ENCODE measurements at places on chromosomes 12 and 14.
A peak's percentile ranks its signal among the peaks of the same experiment; 100 is the strongest.

GRCh38 chr12:89838833-89839232, 130.2 kb upstream of the ATP2B1 start:
- no peak for DNase-seq

GRCh38 chr14:106841701-106842100, 1315.3 kb downstream of the TMEM121 start:
- DNase-seq = no peak

- DNase-seq = no peak
These were observed 224.5 kb upstream of the FOXG1 start for GRCh38 chr14:28542040-28542439.

DNA sequence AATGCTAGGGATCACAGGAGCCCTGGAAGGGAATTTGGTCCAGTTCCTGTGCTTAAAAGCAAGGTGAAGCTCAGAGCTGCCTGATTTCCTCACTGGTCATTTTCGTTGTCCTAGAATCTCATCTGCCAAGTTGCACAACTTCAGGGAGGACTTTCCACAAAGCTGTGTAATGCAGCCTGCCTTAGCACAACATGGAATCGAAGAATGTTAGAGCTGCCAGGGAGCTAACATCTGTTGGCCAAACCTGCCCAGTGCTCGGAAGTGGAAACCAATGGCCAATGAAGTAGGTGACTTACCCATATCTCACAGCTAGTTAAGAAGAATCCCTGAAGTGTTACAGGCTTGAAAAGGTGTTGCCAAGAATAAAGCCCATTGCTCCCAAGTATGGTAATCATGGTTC, 79.9 kb upstream of the SSTR1 start:
- DNase-seq = no peak

GRCh38 chr12:33795536-33795935, 226.8 kb upstream of the ALG10 start:
- no peak for DNase-seq

GRCh38 chr12:12943586-12944260, 8.2 kb downstream of the GPRC5D start:
- DNase-seq = no peak

DNA sequence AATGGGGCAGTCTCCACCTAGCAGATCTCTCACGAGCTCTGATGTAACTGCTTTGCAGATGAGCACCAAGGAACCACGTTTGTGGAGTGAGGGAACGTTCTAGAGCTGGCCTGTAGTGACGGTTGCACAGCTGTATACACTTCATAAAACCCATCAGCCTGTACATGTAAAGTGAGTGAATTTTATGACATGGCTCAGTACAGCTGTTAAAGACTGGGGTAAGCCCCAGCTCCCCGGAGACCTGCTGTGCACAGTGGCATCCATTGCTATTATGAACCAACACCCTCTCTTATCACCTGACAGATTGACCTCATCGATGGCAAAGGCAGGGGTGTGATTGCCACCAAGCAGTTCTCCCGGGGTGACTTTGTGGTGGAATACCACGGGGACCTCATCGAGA, 20.6 kb downstream of the KMT5A start:
- DNase-seq = no peak

DNA sequence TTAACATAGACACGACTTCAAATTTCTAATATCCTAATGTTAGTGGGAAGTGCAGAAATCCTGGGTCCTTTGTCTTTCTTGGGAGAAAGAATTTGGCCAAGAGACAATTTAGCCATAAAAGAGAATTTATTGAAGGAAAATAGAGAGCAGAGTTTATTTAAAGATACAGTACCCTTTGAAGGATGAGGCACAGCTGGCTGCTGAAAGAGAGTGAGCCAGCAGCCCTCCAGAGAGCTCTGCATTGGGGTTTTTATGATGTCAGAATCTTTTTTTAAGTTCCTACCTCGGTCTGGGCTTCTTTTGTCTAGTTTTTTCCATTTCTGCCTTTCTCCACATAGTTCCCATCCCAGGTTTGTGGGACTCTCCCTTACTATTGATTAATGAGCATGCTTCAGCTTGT, 37.5 kb downstream of the CCER1 start:
- DNase-seq = no peak

GRCh38 chr12:81953541-81953940, 194.4 kb upstream of the PPFIA2 start:
- no peak for DNase-seq

- DNase-seq = no peak
These were observed 60.6 kb upstream of the PARP11 start for GRCh38 chr12:3933819-3934192.

DNA sequence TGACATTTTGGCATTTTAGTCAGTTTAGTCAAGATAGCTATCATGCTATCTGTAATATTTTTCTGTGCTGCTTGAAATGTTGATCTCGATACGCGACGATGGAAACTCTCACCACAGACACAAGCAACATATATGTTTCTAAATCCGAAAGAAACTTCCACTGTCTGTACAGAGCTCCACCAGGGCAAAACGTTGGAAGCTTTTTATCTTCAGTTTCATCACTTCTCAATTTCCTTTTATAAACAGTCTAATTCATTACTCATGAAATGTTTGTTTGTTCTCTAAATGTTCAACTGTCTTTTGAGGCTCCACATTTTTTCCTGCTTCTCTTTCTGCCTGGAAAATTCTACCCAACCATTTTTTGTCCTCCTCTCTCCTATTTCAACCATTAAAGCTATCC, 737.6 kb downstream of the SLC16A7 start:
- no peak for DNase-seq

- DNase-seq = no peak
These were observed 329.8 kb downstream of the ATP23 start for GRCh38 chr12:58270966-58271705.

- no peak for DNase-seq
These were observed 13.0 kb downstream of the ZFP36L1 start for GRCh38 chr14:68779761-68780323.

DNA sequence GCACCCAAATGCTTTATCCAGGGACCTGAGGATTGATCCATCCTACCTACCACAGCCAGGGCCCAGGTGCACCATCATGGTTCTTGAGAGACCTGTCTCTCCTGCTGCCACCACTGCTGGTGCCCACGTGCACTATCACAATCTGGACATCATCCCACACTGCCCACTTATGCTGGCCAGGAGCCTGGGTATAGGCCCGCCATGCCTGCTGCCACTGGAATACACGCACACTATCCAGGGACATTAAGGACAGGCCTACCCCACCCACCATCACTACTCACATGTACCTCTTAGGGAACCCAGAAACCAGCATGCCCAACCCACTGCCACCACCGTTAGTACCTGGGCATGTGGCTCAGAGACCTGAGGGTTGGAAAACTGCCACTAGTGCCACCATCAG, 207.7 kb downstream of the NELL2 start:
- DNase-seq = no peak

- no peak for DNase-seq
These were observed 28.0 kb upstream of the SLC38A1 start for GRCh38 chr12:46296822-46297221.

GRCh38 chr12:90652280-90652679, 302.7 kb downstream of the CCER1 start:
- DNase-seq = no peak

GRCh38 chr14:89589400-89590118, 172.5 kb upstream of the FOXN3 start:
- DNase-seq = no peak

DNA sequence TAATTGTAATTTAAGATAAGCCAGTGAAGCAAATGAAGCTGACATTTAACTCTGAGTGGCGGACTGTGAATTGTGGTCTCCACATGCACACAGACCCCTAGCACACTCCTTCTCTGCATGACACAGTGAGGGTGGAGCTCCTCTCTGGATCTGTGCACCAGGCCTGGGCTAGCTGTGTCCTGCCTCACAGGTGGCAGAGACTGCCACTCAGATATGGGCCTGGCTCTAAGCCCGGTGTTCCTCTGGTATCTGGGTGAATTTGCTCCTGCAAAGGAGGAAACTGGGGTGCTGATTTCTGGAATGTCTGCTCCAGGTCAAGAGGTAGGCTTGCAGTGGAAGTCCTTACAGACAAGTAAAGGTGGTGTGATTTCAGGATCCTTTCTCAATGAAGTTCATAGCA, 282.4 kb downstream of the FOXN3 start:
- DNase-seq = no peak

DNA sequence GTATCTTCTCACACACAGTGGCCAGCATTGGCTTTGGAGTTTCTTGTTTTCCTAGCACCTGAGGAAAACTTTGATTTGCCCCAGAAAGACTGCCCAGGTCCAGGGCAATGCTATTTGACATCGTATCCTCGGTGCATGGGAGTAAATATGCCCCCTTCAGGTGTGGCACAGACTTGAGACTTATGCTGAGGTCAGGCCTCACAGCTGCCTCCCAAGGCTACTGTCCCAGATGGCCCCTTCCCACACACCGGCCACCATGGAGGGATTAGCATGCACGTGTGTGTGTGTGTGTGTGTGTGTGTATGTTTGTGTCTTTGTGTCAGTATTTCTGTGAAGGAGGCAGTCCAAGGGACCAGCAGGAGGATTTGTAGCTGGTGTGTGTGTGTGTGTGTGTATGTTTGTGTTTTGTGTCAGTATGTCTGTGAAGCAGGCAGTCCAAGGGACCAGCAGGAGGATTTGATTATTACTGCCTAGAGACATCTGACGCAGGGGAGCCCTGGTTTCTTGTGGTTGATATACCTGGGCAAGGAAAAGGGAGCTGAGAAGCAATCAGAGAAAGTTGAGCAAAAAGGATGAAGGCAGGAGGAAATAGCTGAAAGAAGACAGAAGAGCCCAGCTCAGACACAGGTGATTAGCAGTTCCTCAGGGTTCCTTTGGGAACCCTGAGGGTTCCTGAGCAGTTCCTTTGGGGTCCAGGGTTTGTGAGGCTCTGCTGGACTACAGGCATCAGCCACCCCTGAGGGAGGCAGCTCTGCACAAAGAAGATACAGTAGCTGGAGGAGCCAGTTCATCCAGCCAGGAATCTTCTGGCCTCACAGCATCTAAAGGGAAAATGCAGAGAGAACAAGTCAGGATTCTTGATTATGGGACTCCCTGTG, 42.2 kb downstream of the COX16 start:
- DNase-seq = no peak

GRCh38 chr12:123889848-123890535, 82.6 kb downstream of the CCDC92 start:
- DNase-seq = no peak

- DNase-seq = no peak
These were observed 20.7 kb upstream of the TEX22 start for GRCh38 chr14:105377555-105378182.

- no peak for DNase-seq
These were observed 68.3 kb downstream of the DERA start for GRCh38 chr12:15979096-15980092.

GRCh38 chr14:65159281-65160062, 57.2 kb upstream of the MAX start:
- DNase-seq = no peak

- no peak for DNase-seq
These were observed 389.2 kb downstream of the RAD51B start for GRCh38 chr14:68208626-68209317.

GRCh38 chr12:106629797-106630659, 47.2 kb downstream of the RFX4 start:
- DNase-seq = no peak

GRCh38 chr12:54700301-54700700, 52.1 kb upstream of the DCD start:
- DNase-seq = no peak

DNA sequence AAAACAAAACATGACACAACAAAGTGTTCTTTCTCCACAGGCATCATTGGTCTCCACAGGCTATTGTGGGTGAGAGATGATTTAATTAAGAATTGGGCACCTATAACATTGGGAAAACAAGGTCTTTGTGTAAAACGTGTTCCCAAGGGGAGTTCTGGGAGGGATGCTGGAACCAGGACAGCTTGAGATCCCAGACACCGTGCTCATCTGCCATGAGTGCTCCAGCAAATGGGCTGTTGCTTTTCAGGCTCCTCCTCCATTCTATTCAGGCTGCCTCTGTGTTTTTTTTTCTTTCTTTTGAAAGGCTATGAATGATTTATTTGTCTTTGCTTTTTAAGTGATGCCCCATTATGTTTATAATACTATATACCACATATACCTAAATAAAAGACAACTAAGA, 122.4 kb downstream of the DACT1 start:
- DNase-seq = no peak

GRCh38 chr14:102020058-102020971, 55.9 kb downstream of the DYNC1H1 start:
- DNase-seq = no peak

GRCh38 chr14:91418387-91419043, 895 bp upstream of the CCDC88C start:
- peak; percentile 64 for DNase-seq

DNA sequence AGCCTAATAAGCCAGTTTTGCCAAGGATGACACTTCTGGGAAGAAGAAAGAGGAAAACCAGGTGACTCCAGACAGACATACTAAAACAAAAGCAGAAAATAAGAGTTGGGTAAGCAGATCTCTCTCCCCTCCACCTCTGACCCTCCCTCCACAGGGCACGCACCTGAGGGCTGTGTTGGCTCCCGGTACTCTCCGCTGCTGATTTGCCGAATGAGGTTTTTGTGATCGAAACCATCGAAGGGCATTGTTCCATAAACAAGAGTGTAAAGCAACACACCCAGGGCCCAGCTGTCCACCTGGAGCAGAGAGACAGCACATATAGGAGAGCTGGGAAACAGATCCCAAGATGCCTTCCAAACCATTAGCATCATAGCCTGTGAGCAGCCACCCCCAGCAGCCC, 68.1 kb downstream of the NUAK1 start:
- DNase-seq = no peak

GRCh38 chr14:37985826-37986470, 221.8 kb upstream of the SSTR1 start:
- DNase-seq = peak; percentile 9

DNA sequence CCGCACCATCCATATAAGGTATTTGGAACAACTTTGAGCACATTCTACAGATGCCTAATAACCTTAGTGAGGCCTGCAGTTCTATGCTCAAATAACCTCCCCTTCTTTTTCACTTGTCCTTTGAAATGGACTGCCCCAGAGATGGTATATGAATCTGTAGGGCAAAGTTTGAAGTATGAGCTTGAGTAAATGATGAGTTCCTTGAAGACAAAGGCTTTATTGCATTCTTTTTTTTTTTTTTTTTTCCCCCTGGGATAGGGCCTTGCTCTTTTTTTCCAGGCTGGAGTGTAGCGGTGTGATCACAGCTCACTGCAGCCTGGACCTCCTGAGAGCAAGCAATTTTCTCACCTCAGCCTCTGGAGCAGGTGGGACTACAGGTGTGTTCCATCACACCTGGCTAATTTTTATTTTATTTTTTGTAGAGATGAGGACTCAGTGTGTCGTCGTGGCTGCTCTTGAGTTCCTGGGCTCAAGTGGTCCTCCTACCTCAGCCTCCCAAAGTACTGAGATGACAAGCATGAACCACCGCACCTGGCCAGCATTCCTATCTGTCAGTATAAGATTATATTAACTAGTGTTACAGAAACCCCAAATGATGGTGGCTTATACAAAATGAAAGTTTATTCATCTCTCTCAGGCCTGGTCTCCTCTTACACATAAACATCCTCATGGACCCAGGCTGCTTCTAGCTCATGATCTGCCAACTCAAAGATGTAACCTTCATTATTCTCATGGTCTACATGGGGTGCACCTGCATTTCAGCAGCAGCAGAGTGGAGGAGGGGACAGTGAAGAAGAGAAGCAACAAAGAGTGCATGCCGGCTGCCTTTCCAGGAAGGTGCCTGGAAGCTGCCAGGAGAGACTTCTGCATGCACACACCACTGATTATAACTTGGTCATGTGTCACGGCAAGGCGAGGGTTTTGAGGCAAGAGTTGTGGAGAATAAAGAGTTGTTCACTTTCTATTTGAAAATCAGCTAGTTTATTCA, 101.4 kb downstream of the DUSP16 start:
- DNase-seq = no peak

GRCh38 chr12:65643171-65643570, 181.1 kb upstream of the HMGA2 start:
- no peak for DNase-seq
